ENCODE measurements at places on chromosomes 4 and X.

DNA sequence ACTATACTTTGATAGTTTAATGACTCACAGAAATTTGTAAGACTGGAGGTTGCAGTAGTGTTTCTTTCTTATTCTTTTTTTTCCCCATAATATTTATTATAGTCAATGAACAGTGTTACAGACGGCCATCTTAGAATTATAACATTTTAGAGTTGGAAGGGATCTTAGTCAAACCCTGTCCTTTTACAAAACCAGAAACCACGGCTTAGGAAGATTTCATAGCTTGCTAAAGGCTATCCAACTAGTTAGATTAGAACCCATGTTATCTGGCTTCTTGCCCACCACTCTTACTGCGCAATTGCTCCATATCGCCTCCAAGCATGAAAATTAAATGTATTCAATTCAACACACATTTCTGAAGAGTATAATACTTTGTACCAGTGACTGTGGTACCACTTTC lies 1.1 kb downstream of the XIAP start:
- no peak for DNase-seq

DNA sequence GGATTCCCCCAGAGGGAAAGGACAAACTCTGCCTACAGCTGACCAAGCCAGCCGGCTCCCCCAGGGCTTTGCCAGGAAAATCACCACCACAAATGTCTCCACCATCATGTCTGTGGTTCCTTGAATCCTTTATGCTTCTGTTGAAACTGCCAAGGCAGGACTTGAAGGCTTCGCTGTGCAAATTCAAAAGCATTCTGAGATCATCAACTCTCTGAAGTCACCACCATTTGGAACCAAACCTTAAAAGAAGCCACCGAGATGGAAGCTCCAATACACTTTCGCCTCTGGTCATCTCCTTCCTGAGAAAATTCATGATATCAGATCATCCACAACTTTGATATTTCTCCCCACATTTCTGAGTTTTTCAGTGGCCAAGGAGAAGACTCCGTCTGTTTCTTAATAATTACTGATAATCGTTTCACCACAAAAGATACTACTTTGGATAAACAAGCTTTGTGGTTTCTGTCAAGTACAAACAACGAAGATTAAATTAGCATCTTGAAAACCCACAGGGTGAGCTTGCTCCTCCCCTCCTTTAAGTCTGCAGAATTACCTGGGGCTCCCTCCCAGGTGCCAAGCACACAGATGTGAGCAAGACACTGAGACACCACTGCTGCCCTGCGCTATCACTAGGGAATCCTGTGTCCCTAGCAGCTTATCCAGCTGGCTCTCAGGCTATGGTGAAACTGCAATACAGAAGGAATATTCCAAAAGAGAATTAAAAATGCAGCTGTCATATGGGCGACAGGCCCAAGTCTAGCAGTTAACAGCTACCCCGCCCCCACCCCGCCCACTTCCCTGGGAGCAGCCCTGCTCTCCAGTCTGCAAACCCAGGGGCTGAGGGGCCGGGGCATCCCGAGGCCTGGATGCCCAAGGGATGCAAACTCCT lies 125.0 kb upstream of the TBL1X start:
- DNase-seq = no peak

DNA sequence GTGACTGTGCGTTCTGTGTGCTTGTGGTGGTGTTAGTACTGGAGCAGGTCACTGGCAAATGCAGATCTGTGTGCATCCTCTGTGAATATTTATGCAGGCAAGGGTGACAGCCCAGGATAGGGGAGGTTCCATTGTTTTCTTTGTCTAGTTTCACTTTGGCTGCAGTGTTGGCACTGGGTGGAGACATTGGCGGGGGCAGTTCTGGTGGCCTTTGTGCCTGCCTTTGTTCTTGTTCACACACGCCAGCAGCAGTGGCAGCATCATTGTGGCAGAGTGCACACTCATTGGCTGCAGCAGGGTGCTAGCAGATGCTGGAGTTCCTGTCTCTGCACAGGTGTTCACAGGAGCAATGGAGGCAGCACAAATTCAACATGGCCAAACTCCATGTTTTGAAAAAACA lies 495.3 kb downstream of the UBE2NL start:
- no peak for DNase-seq

- DNase-seq = no peak
Measured at GRCh38 chr4:98864560-98864959, 64.4 kb downstream of the EIF4E start.

DNA sequence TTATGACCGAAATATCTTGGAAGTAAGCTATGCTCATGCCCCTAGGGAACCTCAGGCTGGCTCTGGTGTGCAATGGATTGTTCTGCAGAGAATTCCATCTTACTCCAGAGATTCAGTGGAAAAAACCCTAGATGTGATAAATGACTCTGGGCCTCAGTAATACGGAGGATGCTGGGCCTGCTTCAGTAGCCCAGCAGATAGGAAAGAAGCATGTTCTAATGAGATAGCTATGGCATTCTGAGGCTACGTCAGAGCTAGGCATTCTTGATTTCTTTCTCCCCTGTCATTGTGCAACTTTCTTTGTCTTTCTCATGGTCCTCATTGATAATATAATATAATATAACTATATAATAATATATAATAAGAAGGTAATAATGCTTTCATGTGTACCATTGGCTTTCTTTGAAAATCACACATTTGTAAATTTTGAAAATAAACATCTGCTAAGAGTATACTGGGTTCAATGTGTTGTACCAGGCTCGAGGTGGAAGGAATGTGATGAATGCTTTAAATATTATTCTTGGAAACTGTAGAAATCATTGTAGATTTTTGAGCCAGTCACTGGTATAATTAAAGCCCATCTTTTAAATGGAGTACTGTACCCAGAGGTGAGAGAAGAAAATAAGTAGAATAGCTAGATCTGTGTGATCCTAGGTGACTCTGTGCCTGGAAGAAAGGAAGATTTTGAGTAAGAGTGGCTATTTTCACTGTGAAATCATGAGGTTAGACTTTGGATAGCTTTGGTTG lies 152.0 kb downstream of the IL15 start:
- DNase-seq = no peak

DNA sequence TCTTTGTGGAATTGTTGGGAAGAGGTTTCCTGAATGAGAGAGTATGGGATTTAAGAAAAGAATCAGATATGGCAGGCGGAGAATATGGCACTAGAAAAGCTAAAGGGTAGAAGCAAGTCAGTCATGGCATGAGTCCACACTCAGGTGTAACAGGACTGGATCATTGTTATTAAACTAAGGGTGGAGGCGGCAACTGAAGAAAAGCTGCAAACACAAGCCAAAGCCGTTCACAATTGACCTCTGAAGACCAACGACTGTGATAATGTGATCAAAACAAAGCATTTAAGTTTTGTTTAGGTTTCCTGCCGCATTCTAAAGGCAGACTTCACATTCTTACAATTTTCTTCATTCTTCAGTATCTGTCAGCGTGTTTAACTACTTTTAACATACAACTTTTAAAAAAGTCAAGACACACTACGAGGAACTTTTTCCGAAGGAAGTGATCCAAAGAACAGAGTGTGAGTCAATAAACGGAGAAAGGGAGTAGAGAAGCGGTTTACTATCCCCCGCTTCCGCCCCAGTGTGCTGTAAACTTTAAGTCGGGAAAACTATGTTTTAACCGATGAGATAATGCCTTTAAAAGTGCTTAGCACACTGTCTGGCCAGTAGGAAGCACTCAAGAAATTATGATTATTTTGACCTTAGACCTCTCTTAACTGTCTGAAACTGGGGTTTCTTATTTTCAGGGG lies 909 bp upstream of the SLAIN2 start:
- DNase-seq = peak; percentile 62

DNA sequence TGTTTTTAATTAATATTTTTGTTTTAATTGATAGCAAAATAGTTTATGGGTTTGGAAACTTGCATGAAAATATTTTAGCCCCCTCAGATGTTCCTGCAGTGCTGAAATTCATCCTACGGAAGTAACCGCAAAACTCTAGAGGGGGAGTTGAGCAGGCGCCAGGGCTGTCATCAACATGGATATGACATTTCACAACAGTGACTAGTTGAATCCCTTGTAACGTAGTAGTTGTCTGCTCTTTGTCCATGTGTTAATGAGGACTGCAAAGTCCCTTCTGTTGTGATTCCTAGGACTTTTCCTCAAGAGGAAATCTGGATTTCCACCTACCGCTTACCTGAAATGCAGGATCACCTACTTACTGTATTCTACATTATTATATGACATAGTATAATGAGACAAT lies 40.4 kb downstream of the MAP7D3 start:
- DNase-seq = no peak

GRCh38 chr4:16969696-16970135 lies 71.3 kb upstream of the LDB2 start:
- no peak for DNase-seq

- no peak for DNase-seq
Measured at GRCh38 chr4:75662626-75663025, 10.6 kb downstream of the G3BP2 start.

DNA sequence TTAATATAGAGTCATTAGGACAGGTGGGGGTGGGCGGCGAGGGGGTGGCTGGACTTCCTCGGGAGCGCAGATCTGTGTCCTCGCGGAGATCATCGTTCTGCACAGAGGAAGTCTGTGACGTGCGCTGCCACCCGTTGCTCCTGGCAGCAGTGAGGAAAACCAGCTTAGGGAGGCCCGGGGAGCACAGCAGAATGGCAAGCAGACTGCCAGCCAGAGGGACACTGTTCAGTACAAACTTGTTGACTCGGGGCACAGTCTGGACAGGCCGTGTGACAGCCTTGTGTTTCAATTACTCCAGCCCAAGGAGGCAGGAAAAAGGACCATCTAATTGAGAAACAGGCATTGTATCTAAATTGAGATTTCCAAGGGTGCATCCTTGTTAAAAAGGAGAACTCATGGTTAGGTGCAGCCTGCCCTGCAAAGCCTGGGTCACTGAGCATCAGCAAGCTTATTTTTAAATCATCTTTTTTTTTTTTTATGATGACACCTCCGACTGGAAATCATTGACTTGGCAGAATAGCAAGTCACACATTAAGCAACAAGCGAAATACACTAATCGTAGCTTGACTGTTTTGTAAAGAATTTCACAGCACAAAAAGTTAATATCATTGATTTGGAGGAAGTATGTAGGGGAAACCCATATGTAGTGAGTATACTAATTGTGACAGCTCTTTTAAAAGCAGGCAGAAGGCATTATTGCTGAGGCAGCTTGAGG lies 512.0 kb upstream of the FAT1 start:
- DNase-seq = peak; percentile 68

DNA sequence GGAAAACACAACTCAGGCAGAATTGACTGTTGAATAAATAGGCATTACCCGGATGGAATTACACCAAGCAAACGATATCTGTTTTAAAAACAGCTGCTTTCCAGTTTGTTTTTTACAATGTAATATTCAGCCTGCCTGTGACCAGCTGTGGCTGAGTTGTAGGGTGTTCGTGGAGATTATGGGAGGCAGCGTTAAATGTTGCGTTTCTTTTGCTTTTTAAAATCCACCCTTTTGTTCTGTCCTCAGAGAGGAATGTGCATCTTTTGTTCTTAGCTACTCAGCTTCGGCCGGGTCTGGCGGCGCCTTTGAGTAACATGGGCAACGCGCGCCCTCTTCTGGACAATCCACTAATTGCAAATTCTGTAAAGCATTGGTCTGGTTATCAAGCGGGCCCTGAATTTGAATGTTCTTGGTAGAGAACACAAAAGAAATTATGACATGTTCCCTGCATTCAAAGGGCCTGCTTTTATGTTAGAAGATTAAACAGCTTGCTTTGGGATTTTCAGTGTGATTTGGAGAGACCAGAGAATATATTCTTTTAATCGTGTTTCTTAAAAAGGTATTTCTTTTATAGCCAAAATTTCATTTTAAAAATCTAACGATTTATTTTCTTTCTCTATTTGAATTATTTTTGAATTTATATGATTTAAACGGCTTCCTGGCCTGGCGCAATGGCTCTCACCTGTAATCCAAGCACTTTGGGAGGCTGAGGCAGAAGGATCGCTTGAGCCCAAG lies 76.3 kb upstream of the TRIM2 start:
- peak; percentile 95 for DNase-seq

DNA sequence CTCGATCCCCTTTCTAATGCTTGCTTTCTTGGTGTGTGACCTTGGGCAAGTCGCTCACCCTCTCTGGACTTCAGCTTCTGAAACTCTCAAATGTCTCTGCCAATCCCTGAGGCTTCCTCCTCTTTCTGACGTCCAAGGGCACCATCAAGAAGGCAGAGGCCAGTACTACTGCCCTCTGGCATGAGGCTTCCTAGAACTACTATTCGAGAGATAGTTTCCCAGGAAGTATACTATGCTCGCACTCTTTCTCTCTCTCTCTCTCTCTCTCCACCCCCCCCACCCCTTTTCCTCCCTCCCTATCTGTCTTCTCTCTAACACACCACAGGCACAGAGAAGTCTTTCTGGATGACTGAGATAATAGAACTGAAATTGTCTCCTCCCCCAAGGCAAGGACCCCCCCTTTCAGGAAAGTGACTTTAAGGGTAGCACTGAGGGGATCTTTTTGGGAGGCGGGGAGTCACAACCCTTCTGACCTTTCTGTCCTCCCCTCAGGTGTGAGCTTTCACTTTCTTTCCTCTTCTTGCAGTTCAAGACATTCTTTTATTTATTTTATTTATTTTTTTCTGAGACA lies 20.0 kb upstream of the BCOR start:
- DNase-seq = no peak

DNA sequence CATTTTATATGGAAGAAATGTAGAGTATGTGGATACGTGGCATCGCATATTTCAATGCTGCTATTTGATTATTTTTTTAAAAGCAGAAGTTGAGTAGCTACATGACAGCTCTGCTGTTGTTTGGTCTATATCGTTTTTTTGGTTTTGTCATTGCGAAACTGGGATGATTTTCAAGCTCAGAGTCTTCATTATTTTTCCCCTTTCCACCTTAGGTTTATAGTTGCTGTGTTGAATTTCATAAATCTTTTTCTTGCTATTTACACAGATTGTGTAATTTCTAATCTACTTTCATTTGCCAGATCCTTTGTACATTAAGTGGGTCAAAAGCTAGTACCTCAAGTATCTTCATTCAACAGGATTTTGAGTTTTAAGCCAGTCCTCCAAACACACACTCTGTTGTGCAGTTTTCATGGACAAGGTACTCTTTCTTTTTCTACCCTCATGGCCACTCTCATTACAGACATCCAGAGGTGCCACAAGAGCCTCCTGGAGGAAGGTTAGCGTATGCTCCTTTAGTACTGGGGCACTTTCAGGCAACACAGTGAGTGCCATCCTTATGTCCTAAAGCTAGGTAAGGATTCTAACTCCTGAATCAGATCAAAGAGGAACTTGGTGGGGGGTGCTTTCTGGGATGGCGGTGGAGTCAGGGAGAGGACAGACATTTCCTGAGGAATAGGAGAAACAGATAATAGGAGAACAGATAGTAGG lies 123.2 kb downstream of the FHIP1A start:
- no peak for DNase-seq

GRCh38 chr4:147651563-147651962 lies 32.4 kb downstream of the PRMT9 start:
- no peak for DNase-seq

DNA sequence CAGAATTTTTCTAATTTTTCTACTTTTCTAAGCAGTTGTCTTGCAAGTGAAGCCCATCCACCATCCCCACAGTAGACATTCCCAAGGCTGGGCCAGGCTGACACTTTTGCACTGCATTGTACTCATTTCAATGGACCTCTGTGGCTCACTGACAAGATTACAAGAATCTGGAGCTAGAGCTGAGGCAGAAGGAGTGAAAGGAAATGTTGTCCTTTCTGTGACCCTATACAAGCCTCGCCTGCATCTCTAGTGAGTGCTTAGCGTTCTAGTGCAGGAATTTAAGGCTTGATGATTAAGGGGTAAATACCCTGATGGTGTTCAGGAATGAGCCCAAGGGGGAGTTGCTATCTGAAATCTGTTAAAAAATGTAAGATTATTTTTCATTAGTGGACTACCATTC lies 6.3 kb downstream of the MAGED1 start:
- DNase-seq = no peak

All from midbrain (tissue), 1 donor.